Non-pigmented ciliary epithelial cell (primary cell): ENCODE measurements at places on chromosomes 6 and 20.
A peak's percentile ranks its signal among the peaks of the same experiment; 100 is the strongest.

DNA sequence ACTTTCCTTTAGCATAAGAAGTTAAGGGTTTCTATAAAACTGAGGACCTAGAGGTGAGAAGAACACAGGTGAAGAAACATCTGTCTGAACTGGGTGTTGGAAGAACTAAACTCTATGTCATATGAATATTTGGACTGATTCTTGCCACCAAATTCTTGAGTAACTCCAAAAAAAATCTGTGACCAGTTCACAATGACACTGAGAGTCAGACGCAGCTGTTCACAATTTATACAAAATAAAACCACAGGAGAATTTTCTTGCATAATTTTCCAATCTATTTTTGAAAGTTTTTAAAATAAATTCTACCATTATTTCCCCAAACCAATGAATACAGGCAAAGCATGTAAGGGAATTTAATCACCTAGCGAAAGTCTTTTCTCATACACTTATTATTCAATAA, 148.1 kb upstream of the TCF21 start:
- DNase-seq, result no peak

- no peak for DNase-seq
Observed at GRCh38 chr20:2390951-2391675, 10.4 kb downstream of the TGM6 start.

DNA sequence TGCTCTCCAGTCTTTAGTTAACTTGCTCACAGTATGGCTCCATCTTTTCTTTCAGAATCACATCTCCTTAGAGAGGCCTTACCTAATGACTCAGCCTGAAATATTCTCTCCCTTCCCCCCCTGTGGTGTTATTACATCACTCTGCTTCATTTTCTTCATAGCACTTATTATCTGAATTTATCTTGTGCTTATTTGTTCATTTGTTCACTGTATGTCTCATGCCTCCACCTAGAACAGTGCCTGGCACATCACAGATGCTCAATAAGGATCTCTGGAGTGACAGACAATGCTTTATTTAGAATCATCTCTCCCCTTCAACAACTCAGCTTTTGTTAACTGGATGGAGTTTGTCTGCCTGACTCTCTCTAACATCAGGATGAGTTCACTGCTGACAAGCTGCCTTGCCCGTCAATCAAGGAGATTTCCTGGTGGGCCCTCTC, 96.6 kb upstream of the MAN1A1 start:
- peak; percentile 68 for DNase-seq

DNA sequence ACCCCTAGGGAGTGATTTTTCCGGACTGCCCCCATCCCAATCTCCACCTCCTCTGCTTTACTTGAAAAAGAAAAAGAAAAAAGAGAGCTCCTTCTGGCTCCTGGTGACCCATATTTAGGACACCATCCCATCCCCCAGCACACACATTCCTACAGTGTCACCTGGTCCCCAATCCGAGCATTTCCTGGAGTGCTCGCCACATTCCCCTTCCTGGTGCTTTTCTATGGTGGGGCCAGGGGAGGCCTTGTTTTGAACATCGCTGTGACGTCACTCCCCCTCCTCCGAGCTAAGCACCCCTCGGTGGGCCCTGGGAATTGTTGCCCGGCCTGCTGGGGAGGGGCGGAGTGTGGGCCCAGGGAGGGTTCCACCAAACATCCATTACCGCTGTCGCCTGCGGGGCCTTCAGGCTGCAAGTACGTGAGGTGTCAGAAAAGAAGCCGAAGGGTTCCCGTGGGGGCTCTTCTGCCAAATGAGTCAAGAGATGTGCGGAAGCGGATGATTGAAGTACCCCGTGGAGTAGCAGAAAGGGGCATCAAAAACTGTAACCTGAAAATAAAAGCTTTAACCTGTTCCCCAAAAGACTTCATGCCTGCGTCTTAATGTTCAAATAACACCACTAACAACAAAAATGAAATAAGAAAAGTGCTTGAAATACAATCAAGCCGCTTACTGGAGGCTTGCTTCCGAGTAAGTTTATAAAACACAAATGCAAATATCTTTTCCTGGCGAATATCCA, 2.8 kb upstream of the FOXC1 start:
- DNase-seq, result no peak

- DNase-seq, result no peak
Observed at GRCh38 chr6:40879169-40879568, 159.9 kb downstream of the UNC5CL start.

- DNase-seq, result no peak
Observed at GRCh38 chr6:8639928-8640649, 204.7 kb upstream of the SLC35B3 start.

DNA sequence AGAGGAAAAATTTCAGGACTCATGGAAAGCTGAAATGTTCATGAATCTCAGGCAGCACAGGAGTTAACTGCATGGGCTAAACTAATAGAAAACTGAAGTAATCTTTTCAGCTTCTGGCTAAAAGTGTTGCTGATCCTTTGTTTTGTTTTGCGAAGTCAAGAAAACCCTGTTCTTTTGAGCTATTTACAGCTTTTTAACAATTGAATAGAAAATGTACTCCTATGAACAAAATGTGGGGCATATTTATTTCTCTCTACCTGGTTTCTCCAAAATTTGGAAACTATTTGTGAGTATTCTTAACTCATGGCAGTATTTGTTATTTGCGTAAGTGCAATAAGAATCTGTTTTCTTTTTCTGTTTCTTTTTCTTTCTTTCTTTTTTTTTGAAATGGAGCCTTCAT, 818.8 kb upstream of the CITED2 start:
- DNase-seq, result no peak

DNA sequence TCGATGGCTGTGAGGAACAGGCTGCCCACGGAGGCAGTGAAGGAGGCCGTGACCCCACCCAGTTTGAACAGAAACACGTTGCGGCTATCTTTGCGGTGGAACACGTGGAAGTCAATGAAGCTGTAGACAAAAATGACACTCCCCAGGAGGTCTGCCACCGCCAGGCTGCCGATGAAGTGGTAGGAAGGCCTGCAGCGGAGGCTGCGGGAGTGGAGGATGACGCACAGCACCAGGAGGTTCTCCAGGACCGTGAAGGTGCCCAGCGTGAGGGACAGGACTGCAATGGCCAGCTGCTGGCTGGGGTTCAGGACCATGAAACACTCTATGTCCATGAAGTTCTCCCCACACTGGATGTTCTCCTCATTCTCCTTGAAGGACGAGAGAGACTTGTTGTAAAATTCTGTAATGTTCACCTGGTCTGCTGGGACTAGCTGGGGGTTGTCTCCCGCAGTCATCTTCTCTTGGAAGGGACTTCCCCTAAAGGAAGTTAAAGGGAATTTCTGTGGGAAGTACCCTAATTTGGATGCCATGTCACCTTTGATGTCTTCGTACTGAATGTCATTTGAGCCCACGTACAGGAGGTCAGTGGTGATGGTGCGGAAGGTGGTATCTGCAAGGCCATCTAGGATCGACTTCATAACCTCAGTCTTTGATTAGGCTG, 21.4 kb downstream of the CNR1 start:
- no peak for DNase-seq

GRCh38 chr6:75892384-75892783, 143.3 kb downstream of the MYO6 start:
- DNase-seq, result no peak

DNA sequence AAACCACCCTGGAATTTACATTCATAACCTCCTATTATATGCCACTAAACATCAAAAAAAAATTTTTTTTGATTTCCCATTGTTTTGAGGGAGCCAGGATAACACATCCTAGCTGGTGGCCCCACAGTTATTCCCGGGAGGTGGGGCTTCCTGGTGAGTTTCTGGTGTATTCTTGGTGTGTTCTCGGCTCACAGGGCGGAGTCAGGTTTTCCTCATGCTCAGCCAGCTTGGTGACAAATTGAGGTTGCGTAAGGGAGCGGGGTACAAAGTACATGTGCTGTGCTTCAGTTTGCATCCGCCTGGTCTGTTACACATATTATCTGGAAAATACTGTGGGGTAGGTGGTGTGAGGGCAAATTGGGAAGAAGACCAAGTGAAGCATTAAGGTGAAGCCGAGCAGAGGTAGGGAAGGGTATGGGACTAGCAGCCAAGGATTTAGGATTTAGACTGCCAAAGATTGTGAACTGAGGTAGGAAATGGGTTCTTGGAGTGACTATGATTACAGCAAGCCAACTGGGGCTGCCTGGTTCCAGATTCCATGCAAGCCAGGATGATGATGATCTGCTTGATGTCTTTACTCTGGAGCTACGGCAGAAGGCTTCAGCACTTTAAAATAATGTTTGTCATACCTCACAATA, 46.2 kb upstream of the EEF1A1 start:
- no peak for DNase-seq

DNA sequence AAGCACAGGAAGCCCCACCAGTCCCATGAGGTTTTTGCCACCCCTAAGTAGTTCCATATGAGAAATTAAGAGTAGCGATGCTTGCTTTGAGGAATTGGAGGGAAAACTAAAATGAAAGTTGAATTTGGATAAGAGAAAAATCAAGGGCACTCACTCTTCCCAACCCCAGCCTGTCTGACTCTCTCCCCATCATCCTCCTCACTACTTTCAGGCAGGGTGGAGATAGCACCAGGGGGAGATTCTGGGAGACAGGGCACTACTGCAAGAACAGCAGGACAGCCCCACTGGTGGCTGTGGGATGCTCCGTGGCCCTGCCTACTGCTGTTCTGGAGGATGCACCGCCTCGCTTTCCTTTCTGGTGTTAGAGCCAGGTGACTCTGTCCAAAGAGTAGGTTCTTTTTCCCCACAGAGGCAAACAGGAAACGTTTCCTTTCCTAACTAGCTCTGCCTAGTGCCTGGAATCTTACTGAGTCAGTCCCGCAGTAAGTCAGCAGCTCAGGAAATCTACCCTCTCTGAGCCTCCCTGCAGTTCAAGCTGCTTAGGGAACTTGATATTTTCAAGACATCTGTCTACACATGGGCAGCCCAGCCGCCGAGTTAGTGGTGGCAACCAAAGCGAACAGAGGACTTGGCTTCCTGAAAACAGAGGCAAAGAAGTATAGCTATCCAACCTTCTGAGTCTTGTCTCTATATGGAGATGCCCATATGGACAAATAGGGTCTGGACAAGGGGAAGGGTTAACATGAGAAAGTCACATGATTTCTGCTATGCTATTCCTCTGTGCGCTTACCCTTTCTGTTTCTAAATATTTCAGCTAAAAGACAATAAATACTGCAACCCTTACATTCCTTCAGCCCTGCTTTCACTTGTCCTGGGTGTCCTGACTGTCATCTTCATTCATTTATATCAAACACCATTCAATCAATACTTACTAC, 11.4 kb downstream of the HLA-E start:
- no peak for DNase-seq

- no peak for DNase-seq
Observed at GRCh38 chr20:8082025-8082424, 50.0 kb upstream of the PLCB1 start.

- DNase-seq, result no peak
Observed at GRCh38 chr20:20815711-20816455, 103.4 kb upstream of the RALGAPA2 start.
